Body of pancreas (tissue), 4 donors: ENCODE measurements at places on chromosomes 1 and 21. TPM values are rescaled to one million over a fixed set of nuclear protein-coding genes. Genes with fewer than 3 reads are reported as not detected.

- no peaks in the 10 kb centered on the region for H3K27me3 ChIP-seq
- H3K36me3 ChIP-seq: no peaks in the 10 kb centered on the region
- no peaks in the 10 kb centered on the region for H3K4me1 ChIP-seq
- H3K27ac ChIP-seq: no peak overlapping the region
- no peak overlapping the region for H3K4me3 ChIP-seq
These were observed 48.2 kb downstream of the SYT2 start for GRCh38 chr1:202662081-202662480.

DNA sequence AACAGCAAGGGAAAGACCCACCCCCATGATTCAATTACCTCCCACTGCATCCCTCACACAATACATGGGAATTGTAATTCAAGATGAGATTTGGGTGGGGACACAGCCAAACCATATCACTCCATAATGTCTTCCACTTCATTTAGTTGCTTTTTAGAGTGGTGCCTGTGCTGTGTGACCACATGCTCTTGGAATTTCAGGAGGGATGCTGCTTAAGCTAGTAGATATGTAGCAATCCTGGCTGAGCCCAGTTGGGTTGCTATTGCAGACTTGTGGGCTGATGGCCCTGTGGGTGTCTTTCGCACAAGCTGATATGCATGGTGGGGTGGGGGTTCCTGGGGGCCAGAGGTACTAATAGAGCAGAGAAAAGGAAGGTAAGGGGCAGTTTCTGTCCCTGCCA lies 160.4 kb upstream of the SYT6 start:
- no peaks in the 10 kb centered on the region for H3K36me3 ChIP-seq
- H3K4me1 ChIP-seq: no peaks in the 10 kb centered on the region
- H3K27ac ChIP-seq: no peak overlapping the region
- H3K4me3 ChIP-seq: no peak overlapping the region

- peaks cover 32% of the 10 kb centered on the region for H3K4me1 ChIP-seq
- no peaks in the 10 kb centered on the region for H3K27me3 ChIP-seq
- H3K36me3 ChIP-seq: no peaks in the 10 kb centered on the region
- H3K4me3 ChIP-seq: no peak overlapping the region
- H3K27ac ChIP-seq: peak overlapping the region; percentile 43
These were observed 51.3 kb downstream of the GPR161 start for GRCh38 chr1:168085401-168085872.

GRCh38 chr1:66351913-66352312 lies 182.0 kb upstream of the SGIP1 start:
- H3K36me3 ChIP-seq: no peaks in the 10 kb centered on the region
- DNase-seq: no peak
- no peaks in the 10 kb centered on the region for H3K27me3 ChIP-seq
- H3K4me1 ChIP-seq: no peaks in the 10 kb centered on the region
- H3K27ac ChIP-seq: no peak overlapping the region

DNA sequence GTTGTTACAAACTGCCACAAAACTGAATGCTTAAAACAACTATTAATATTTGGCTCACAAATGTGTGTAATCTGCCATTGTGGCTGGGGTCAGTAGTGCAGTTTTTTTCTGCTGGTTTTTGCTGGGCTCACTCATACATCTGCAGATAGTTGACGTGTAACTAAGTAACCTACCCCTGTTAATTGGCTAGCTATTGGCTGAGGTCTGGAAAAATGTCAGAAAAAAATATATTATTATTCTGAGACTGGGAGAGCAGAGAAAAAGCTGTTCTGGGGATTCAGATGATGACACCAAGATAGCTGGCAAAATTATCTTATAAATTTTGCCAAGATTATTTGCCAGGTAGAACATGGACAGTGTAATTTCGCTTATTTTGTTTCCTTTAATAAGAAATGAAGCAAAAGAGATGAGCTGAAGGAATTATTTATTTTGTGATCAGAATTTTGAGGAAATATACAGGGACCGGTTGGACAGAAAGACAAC lies 616.1 kb upstream of the ADAMTS5 start:
- H3K4me1 ChIP-seq: no peaks in the 10 kb centered on the region
- no peak for DNase-seq
- no peaks in the 10 kb centered on the region for H3K27me3 ChIP-seq
- H3K4me3 ChIP-seq: no peak overlapping the region
- no peak overlapping the region for H3K27ac ChIP-seq

The OR2T29 gene
- not detected for total RNA-seq

DNA sequence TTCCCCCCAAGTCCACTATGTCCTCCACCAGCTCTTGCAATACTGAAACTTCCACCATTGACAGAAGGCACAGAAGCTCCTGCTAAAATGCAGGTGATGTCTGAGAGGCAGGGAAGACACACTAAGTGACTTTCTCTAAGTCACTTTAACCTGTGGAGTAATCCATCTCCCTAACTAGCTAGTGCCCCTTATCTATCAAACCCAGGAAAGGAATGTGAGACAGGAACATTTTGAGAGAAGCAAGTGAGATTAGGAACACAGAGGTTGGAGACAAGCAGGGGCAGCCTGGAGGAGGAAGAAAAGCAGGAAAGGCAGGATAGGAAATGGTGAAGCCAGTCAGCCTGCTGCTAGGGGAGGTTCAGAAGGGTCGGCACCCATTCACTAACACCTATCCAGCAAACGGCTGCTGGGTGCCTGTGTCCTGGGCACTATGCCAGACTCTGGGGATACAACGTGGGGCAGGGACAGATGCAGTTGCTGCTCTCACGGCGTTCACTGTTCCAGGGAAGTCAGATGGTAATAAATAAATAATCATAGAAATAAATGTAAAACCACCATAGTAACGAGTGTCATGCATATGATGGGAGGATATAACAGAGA lies 7.0 kb downstream of the GPA33 start:
- H3K36me3 ChIP-seq: no peaks in the 10 kb centered on the region
- H3K27ac ChIP-seq: no peak overlapping the region
- H3K4me1 ChIP-seq: peaks cover 13% of the 10 kb centered on the region
- H3K4me3 ChIP-seq: no peak overlapping the region

DNA sequence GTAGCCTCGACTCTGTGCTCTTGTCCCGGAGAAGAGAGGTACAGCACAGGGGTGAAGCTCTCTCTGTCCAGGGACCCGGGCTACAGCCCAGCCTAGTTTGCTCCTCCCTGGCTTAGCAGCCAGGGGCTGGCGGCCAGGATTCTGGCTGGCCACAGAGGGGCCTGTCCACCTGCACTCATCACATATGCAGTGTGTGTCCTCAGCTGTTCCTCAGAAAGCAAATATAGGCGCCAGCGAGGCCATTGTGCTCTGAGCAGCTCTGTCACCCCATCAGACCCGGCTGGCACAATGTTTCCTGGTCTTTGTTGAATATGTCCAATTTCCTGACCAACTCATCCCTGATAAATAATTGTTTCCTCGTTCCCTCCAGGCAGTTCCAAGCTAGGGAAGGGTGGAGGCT lies 28.5 kb downstream of the KCND3 start:
- H3K27ac ChIP-seq: no peak overlapping the region
- H3K36me3 ChIP-seq: no peaks in the 10 kb centered on the region
- no peak for DNase-seq
- H3K4me3 ChIP-seq: no peak overlapping the region

- no peaks in the 10 kb centered on the region for H3K4me1 ChIP-seq
- no peak overlapping the region for H3K27ac ChIP-seq
- no peaks in the 10 kb centered on the region for H3K36me3 ChIP-seq
- no peak for DNase-seq
- no peaks in the 10 kb centered on the region for H3K27me3 ChIP-seq
These were observed 72.7 kb downstream of the DIRAS3 start for GRCh38 chr1:67977756-67978155.

DNA sequence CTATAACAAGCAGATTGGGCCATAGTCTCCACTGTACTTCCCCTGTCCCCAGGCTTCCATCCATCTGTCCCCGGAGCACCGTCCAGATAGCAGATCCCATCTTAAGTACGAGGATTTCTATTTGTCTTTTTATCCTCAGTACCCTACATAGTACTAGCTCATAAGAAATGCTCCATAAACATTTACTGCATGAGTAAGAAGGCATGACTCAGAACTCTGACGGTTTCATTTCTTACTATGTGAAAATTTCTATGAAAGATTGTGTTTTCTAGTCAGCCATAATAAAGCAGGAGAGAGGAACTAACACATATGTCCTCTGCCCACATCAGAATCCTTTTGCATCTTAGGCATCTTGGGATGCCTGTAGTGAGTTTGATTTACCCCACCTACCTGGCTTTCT lies 49.5 kb downstream of the CHD1L start:
- no peak overlapping the region for H3K4me3 ChIP-seq
- no peak for DNase-seq
- H3K27me3 ChIP-seq: no peaks in the 10 kb centered on the region
- no peaks in the 10 kb centered on the region for H3K4me1 ChIP-seq

The ZNF648 gene
- total RNA-seq: not detected

- H3K4me1 ChIP-seq: peaks cover 7% of the 10 kb centered on the region
- no peak for DNase-seq
- H3K36me3 ChIP-seq: no peaks in the 10 kb centered on the region
- H3K27me3 ChIP-seq: no peaks in the 10 kb centered on the region
- no peak overlapping the region for H3K4me3 ChIP-seq
These were observed 549.7 kb downstream of the SMYD3 start for GRCh38 chr1:245957427-245957826.

GRCh38 chr1:15833069-15833679 lies 14.3 kb upstream of the SPEN start:
- H3K27ac ChIP-seq: peak overlapping the region; percentile 31
- no peaks in the 10 kb centered on the region for H3K27me3 ChIP-seq
- no peak overlapping the region for H3K4me3 ChIP-seq
- DNase-seq: peak; percentile 21
- H3K4me1 ChIP-seq: peaks cover 16% of the 10 kb centered on the region

DNA sequence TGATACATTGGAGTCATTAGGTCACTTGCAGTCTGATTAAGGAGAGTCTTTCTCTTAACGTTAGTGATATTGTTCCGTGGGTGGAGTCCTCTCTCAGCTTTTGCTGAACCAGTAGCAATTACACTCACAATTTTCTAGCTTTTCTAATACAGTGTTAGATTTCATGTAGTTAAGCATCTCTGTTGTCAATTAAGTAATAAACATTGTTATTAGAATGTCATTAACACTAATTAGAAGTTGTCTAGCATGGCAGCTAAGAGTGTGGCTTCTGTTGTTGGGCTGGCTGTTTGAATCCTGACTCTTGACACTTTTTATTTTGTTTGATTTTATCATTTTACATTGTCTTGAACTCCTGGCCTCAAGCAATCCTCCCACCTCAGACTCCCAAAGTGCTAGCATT lies 33.4 kb downstream of the FAAH start:
- peaks cover 3% of the 10 kb centered on the region for H3K27me3 ChIP-seq
- no peaks in the 10 kb centered on the region for H3K36me3 ChIP-seq
- DNase-seq: no peak
- no peaks in the 10 kb centered on the region for H3K4me1 ChIP-seq

- peaks cover 7% of the 10 kb centered on the region for H3K4me1 ChIP-seq
- H3K36me3 ChIP-seq: no peaks in the 10 kb centered on the region
- no peak overlapping the region for H3K4me3 ChIP-seq
- no peak for DNase-seq
- no peak overlapping the region for H3K27ac ChIP-seq
- H3K27me3 ChIP-seq: no peaks in the 10 kb centered on the region
These were observed 120.5 kb upstream of the NGF start for GRCh38 chr1:115458426-115459114.

- H3K4me1 ChIP-seq: no peaks in the 10 kb centered on the region
- no peaks in the 10 kb centered on the region for H3K27me3 ChIP-seq
- DNase-seq: no peak
- no peak overlapping the region for H3K27ac ChIP-seq
- H3K4me3 ChIP-seq: no peak overlapping the region
These were observed 26.2 kb upstream of the PRKACB start for GRCh38 chr1:84117868-84118267.

- no peak overlapping the region for H3K4me3 ChIP-seq
- DNase-seq: no peak
- no peaks in the 10 kb centered on the region for H3K36me3 ChIP-seq
- H3K27ac ChIP-seq: no peak overlapping the region
These were observed 3.6 kb upstream of the ZNF124 start for GRCh38 chr1:247175458-247175857.

DNA sequence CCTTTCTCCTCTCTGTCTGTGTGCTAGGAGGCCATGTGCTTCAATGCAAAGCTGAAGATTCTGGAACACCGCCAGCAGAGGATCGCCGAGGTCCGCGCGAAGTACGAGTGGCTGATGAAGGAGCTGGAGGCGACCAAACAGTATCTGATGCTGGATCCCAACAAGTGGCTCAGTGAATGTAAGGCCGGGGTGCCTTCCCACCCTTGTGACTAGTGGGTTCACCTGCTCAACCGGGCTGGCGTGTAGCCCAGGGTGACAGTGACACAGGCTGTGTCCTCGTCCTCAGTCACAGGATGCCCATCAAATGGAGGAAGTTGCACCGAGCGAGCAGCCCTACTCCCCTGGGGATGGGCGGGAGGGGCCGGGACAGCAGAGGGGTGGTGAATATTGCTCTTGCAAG lies 544.1 kb downstream of the KIF26B start:
- H3K4me3 ChIP-seq: no peak overlapping the region
- H3K4me1 ChIP-seq: no peaks in the 10 kb centered on the region
- no peaks in the 10 kb centered on the region for H3K36me3 ChIP-seq
- no peaks in the 10 kb centered on the region for H3K27me3 ChIP-seq
- H3K27ac ChIP-seq: no peak overlapping the region
- DNase-seq: no peak

The LIPI gene
- total RNA-seq: not detected

GRCh38 chr1:26083208-26083607 lies 15.8 kb upstream of the TRIM63 start:
- no peaks in the 10 kb centered on the region for H3K36me3 ChIP-seq
- no peak overlapping the region for H3K27ac ChIP-seq
- DNase-seq: peak; percentile 38
- H3K4me1 ChIP-seq: peaks cover 47% of the 10 kb centered on the region

The BACE2 gene
- 107 TPM for total RNA-seq

- H3K4me1 ChIP-seq: no peaks in the 10 kb centered on the region
- H3K36me3 ChIP-seq: no peaks in the 10 kb centered on the region
- no peak overlapping the region for H3K4me3 ChIP-seq
- no peaks in the 10 kb centered on the region for H3K27me3 ChIP-seq
- no peak for DNase-seq
- H3K27ac ChIP-seq: no peak overlapping the region
These were observed 189.3 kb downstream of the PTPRU start for GRCh38 chr1:29425631-29426030.
